ENCODE measurements at places on chromosomes 1 and 21. TPM values are rescaled to one million over a fixed set of nuclear protein-coding genes. Genes with fewer than 3 reads are reported as not detected.

GRCh38 chr1:11628767-11629166, 25.5 kb downstream of the FBXO2 start:
- no peak for DNase-seq

GRCh38 chr1:176858433-176858916, 306.0 kb downstream of the ASTN1 start:
- no peak for DNase-seq

DNA sequence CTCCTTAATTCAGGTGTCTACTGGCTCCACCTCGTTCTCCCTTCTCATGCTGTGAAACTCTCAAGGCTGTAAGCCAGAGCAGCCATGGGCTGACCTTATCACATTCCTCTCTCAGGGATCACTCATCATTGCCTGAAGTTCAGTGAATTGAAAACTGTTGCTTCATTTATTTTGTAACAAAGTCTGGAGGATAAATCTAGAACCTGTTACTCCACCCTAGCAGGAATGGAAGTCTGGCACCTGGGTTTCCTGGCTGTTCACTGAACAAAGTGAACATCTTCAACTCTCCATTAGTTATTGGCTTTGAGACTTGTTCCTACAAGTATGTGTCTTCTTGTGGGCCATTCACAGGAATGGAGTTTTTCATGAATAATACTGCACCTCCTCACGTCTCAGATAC, 584.1 kb downstream of the PTPRU start:
- no peak for DNase-seq

DNA sequence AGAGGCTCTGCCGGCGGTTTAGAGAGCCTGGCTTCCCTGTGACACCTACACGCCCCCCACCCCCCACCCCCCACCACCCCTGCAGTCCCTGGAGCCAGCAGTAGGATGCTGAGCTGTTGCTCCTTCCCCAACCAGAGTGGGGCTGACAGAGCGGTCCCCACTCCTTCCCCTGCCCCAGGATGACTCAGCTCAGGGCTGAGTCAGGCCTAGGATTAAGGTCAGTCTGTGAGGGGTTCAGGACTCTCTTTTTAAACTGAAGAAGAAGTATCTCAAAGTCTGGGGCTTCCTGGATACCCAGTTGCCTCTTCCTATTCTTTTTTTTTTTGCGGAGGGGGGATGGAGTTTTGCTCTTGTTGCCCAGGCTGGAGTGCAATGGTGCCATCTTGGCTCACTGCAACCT, 19.1 kb downstream of the DMBX1 start:
- DNase-seq = no peak

GRCh38 chr1:67957066-67957465, 93.4 kb downstream of the DIRAS3 start:
- DNase-seq = peak; percentile 19

GRCh38 chr1:100445565-100445964, 92.4 kb upstream of the GPR88 start:
- DNase-seq = no peak

- no peak for DNase-seq
Measured at GRCh38 chr1:53180226-53180625, 16.4 kb upstream of the CPT2 start.

DNA sequence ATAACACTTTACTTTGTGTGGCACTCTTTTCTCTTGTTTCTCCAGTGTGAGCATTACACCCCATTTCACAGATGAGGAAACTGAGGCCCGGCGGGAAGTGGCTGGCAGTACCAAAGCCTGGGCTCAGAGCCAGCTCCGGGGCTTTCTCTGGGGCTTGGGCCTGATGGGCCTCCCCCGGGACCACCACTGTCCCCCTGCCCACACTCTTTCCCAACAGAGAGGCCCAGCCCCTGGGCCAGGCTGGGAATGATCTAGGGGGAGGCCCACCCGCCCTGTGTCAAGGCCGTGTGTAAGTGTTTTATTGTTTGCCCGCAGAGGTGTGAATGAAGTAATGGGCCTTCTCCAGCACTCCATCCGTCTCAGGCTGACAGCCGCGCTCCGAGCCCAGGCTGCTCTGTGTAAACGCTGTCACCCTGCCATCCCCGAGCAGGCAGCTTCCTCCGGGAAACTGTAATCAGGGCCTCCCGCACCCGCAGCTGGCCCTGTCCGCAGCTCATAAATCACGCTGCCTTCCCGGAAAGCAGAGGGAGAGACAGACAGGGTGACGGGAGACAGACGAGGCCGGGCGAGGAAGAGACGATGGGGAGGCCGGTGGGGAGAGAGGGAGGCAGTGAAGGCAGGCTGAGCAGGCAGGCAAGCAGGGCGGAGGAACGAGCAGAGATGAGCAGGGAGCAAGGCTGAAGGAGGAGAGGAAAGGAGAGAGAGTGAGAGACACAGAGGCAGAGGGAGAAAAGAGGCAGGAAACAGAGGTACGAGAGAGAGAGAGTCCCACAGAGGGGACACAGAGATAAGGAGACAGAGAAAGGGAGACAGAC, 109.7 kb upstream of the ZBTB40 start:
- DNase-seq = no peak

DNA sequence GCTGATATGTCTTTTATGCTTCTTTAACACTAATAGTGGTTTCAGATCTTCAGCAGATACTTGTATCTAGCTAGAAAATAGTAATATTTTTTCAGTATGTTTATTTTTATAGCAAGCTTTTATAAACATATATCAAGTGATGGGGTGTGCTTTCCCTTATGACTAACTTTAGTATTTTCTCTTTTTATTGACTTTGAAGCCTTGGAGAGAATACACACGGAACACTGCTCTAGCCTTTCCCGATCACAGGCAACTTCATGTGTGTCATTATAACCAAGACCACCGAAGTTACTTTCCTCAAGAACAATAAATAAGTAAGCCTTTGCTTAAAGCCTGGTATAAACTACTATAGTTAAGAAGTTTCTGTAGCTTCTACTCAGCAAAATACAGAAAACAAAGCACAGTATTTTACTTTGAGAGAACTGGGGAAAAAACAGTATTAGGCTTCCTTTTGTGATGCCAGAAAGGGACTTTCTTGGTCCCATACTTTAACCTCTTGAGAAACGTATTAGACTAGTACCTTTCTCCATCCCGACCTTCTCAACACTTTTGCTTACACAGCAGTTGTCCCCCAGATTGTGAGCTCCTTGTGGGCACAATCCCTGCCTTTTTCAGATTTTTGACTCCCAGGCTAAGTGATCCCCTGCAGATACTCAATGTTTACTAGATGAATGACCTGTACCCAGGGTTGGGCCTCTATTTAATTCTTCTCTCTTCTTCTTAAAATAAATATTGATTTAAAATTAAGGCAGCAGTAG, 3.3 kb downstream of the ADSS2 start:
- DNase-seq = no peak

GRCh38 chr1:163013826-163014600, 55.1 kb upstream of the RGS4 start:
- DNase-seq = no peak

DNA sequence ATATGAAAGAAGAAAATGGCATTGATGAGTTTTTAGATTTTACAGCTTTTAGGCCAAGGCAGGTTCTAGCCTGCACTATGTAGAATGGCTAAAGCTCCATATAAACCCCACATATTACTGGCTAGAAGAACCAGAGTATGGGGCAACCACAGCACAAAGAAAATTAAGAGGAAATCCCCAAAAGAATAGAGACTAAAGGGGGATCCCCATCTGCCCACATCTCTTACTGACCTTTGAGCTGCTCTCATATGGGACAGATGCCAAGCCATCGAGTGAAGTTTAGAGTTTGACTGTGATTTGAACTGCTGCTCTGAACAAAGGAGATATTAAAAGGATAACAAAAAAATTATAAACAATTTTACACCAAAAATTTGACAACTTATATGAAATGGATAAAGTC, 102.2 kb upstream of the HAO2 start:
- no peak for DNase-seq

Gene ATP1A2
- 13.2 TPM for polyA plus RNA-seq

Gene GJA4
- 10.9 TPM for polyA plus RNA-seq

Gene NHLH1
- polyA plus RNA-seq = 0.20 TPM

Gene CHRM3
- polyA plus RNA-seq = 7.5 TPM

Gene SLC26A9
- 0.26 TPM for polyA plus RNA-seq

Gene TFAP2E
- polyA plus RNA-seq = 1.9 TPM

All from testis (tissue), 5 donors.